ENCODE measurements at places on chromosomes 5 and 9. TPM values are rescaled to one million over a fixed set of nuclear protein-coding genes. Genes with fewer than 3 reads are reported as not detected.

The SHLD3 gene
- 2.0 TPM for total RNA-seq

- no peak for DNase-seq
These were observed 337.5 kb downstream of the ZNF608 start for GRCh38 chr5:124408738-124409453.

- peak; percentile 19 for DNase-seq
These were observed 61.0 kb upstream of the ADAMTS19 start for GRCh38 chr5:129399069-129399468.

GRCh38 chr5:173693670-173694069 lies 77.2 kb upstream of the BOD1 start:
- DNase-seq: no peak

DNA sequence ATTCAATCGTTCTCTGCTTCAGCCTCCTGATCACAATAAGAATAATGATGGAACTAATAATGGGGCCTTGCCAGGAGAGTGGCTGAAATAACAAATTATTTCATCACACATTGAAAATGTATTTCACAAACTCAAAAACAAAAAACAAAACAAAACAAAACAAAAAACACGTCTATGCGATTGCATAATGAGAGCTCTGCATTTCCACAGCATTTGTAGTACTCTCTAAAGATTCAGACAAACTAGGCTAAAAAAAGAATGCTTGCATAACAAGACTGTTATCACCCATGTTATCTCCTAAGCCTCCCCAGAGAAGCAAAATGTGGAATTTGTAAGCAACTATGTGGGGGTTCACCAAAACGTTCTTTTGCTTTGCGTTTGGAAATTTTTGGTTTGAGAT lies 48.1 kb downstream of the PRELID2 start:
- DNase-seq: no peak

DNA sequence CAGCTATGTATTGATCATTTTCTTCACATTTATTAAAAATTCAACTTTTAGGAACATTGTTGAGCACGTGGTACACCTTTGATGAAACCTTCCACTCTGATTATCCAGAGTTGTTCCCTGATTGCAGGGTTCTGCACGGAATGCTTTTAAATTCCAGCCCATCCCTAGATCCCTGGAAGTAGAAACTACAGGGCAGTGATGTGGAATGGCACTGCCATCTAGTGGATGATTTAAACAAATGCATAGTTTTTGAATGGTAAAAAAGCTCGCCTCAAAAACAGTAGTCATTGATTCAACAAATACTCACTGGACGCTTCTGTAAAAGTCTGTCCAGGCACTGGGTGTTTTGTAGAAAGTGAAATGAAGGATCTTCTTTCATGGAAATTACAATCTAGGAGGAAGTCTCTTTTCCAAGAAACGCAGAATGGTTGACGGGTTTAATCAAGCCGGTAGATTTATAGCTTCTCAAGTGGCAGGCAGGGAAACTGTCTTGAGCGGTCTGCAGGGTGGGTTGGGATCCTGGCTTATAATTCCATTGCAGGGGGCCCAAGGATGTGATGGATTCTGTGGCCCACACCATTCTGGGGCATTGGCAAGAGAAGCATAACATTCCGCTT lies 118.4 kb downstream of the ARHGAP26 start:
- peak; percentile 41 for DNase-seq

DNA sequence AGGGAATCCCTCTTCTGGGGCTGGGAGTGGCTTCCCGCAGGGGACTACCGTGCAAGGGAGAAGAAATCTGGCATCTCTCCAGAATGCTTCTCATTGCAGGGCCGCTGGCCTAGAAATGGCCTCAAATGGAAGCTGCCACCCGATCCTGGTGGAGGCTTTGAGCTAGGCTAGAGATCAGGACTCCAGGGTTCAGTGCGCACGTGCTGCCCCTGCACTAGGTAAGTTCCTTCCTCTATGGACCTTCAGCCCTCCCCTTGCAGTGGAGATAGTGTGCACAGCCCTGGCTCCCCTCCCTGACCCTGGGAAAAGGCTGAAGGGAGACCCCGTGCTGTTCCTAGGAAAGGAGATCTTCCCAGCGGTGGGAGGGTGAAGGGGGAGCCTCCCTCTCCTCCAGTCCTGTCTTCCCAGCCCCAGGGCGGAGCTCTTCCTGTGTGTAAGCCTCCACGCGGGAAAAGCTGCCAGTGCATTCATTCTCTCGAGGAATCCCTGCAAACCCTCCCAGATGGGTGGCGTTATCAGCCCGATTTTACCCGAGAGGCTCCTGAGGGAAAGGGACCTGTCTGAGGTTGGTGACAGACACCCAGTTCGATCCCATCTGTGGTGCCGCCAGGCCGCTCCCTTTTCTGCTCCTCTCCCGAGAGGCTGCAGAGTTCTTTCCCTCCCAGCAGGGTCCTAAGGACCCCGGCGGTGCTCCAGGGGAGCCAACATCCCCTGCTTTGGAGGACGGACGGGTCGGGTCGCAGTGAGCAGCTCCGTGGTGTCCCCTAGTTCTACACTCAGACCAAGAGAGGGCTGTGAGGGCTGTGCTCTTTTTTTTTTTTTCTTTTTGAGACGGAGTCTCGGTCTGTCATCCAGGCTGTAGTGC lies 1.4 kb upstream of the CERCAM start:
- peak; percentile 66 for DNase-seq
